Uterus (tissue), 4 donors: ENCODE measurements at places on chromosomes 11 and 22.

DNA sequence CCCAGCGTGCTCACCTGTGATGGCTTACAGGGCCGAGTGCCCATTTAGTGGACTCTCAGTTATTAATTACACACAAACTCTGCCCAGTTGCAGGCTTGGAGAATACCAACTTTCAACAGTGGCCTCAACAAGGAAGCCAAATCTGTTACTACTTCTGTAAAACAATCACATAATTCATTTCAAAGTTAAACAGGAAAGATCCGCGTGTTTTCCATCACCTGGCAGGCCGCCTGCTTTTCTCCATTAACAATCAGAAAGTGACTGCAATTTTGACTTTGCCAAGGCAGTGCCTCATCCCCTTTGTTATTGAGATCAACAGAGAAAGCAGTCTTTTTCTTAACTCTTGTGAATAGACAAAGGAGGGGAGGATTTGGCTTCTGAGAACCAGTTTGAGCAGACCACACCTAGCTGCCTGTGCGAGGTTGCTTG is 77.7 kb downstream of the BARX2 start:
- no peak for DNase-seq
- no peaks in the 10 kb centered on the region for H3K36me3 ChIP-seq
- no peaks in the 10 kb centered on the region for H3K4me1 ChIP-seq
- H3K4me3 ChIP-seq = no peak overlapping the region

GRCh38 chr11:119483881-119484371 is 61.0 kb upstream of the THY1 start:
- no peaks in the 10 kb centered on the region for H3K27me3 ChIP-seq
- no peak overlapping the region for H3K27ac ChIP-seq
- H3K4me1 ChIP-seq = no peaks in the 10 kb centered on the region
- no peak overlapping the region for H3K4me3 ChIP-seq

DNA sequence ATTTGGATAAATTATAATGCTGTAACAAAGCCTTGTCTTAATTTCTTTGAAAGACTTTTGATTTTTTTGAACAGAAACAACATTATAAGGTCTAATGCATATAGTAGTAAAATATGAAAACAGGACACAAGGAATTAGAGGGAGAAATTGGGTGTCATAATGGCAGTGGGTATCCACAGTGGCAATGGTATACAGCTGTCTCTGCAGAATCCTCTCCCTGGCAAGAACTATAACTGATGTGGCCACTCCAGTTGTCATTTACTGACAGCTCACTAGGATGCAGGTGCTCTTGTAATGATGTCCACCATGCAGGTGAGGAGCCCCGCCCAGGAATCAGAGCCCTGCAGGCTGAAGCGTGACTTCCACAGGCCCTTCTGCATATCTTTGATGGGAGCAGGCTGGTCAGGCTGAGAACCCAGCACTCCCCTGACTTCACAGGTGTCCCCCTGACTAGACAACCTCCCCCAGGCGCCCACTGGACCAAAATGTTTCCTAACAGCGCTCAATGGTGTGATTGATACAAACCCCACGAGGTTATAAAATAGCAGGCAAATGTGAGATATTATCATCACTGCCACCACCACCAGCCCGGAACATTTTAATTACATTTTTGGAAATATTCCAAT is 32.8 kb upstream of the SERPIND1 start:
- H3K27ac ChIP-seq = no peak overlapping the region
- H3K36me3 ChIP-seq = no peaks in the 10 kb centered on the region
- no peak overlapping the region for H3K4me3 ChIP-seq
- no peaks in the 10 kb centered on the region for H3K4me1 ChIP-seq

DNA sequence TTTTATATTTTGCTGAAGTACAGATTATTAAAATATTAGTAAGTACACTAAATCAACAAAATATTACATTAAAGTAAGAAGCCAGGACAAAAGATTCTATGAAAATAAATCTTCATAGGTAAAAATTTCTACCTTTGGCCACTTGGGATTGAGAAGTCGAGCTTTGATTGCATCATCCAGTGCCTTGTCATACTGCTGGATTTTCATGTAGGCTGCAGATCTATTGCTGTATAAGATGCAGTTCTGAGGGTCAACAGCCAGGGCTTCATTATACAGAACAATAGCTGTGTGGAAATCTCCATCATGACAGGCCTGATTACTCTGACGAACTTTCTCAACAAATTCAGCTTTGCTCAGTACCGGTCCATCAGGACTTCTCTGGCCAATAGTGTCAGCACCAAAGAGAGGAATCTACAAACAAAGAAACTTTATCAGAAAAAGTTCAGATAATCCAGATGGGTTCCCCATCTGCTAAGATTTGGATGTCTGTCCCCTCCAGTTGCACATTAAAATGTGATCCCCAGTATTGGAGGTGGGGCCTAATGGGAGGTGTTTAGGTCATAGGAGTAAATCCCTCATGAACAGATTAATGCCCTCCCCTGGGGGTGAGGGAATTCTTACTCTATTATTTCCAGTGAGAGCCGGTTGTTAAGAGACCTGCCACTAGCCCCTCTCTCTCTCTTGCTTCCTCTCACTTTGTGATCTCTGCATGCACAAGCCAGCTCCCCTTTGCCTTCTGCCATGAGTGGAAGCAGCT is 50.0 kb downstream of the TTC28 start:
- H3K27me3 ChIP-seq = no peaks in the 10 kb centered on the region
- DNase-seq = no peak
- no peak overlapping the region for H3K27ac ChIP-seq
- H3K36me3 ChIP-seq = no peaks in the 10 kb centered on the region
- no peak overlapping the region for H3K4me3 ChIP-seq

- no peak overlapping the region for H3K4me3 ChIP-seq
- no peaks in the 10 kb centered on the region for H3K36me3 ChIP-seq
- no peaks in the 10 kb centered on the region for H3K4me1 ChIP-seq
- H3K27me3 ChIP-seq = no peaks in the 10 kb centered on the region
- H3K27ac ChIP-seq = no peak overlapping the region
Measured at GRCh38 chr22:45562537-45563361, 60.1 kb downstream of the FBLN1 start.

DNA sequence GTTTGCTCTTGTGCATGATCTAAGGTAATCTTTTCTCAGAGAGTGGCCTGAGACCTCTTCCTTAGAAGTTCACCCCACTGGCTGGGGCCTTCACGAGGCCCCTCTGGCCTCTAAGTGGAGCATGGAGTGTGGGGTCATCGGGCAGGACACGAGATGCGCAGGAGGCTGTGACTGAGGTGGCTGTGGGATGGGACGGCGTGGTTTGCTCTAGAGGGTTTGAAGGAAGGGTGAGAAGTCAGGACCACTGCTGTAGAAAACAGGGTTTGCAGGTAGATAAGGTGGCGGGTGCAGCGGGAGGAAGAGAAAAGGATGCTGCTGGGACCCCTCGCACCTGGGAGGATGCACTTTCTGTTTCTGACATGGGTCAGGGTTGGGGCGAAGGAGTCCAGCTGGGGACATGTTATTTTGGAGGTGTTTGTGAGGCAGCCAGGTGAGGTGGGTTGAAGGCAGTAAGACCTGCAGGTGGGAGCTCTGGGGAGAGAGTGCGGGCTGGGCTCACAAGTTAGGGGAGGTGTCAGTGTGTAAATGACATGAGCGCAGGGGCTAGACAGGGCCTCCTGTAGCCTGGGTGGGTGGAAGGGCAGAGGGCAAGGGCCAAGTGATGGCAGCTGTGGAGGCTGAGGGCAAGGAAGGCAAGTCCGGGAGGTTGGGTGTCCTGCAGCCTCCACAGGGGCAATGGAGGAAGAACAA is 62.5 kb downstream of the KCNQ1 start:
- no peak overlapping the region for H3K27ac ChIP-seq
- H3K4me1 ChIP-seq = no peaks in the 10 kb centered on the region
- no peaks in the 10 kb centered on the region for H3K36me3 ChIP-seq
- H3K4me3 ChIP-seq = no peak overlapping the region

GRCh38 chr11:128365044-128365443 is 222.3 kb downstream of the ETS1 start:
- H3K4me3 ChIP-seq = no peak overlapping the region
- H3K4me1 ChIP-seq = no peaks in the 10 kb centered on the region
- no peaks in the 10 kb centered on the region for H3K27me3 ChIP-seq
- no peak overlapping the region for H3K27ac ChIP-seq
- H3K36me3 ChIP-seq = no peaks in the 10 kb centered on the region

- H3K27ac ChIP-seq = no peak overlapping the region
- no peak overlapping the region for H3K4me3 ChIP-seq
- DNase-seq = no peak
- no peaks in the 10 kb centered on the region for H3K36me3 ChIP-seq
Measured at GRCh38 chr11:86149792-86150191, 80.9 kb upstream of the PICALM start.

GRCh38 chr11:133547808-133548494 is 15.7 kb upstream of the OPCML start:
- no peaks in the 10 kb centered on the region for H3K36me3 ChIP-seq
- DNase-seq = no peak
- H3K4me1 ChIP-seq = no peaks in the 10 kb centered on the region

GRCh38 chr11:43243927-43244326 is 67.9 kb upstream of the API5 start:
- no peaks in the 10 kb centered on the region for H3K36me3 ChIP-seq
- no peak overlapping the region for H3K4me3 ChIP-seq
- no peaks in the 10 kb centered on the region for H3K27me3 ChIP-seq
- H3K4me1 ChIP-seq = no peaks in the 10 kb centered on the region
- H3K27ac ChIP-seq = no peak overlapping the region
- DNase-seq = no peak

DNA sequence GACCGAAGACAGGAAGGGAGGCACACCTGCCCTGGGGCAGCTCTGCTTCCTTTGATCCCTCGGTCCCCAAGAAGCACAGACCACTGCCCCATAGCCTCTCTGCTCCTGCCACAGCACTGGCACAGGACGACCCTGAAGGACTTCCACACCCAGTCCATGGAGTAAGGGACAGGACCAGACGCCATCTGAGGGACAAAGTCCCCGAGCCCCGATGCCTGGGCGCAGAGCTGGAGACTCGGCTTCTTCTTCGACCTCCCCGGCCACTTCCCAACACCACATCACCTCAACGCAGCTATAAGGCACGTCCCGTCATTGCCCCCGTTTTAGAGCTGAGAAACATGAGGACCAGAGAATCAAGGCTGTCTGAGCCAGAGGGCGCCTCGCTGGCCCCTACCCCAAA is 310.5 kb downstream of the BRD1 start:
- H3K36me3 ChIP-seq = no peaks in the 10 kb centered on the region
- DNase-seq = no peak
- H3K4me1 ChIP-seq = no peaks in the 10 kb centered on the region
- H3K27ac ChIP-seq = no peak overlapping the region

- H3K4me1 ChIP-seq = no peaks in the 10 kb centered on the region
- H3K27me3 ChIP-seq = no peaks in the 10 kb centered on the region
- no peak overlapping the region for H3K4me3 ChIP-seq
- no peaks in the 10 kb centered on the region for H3K36me3 ChIP-seq
- no peak for DNase-seq
Measured at GRCh38 chr11:81253244-81253643, 1480.4 kb downstream of the FAM181B start.
